ENCODE measurements at places on chromosomes 1 and 21.

DNA sequence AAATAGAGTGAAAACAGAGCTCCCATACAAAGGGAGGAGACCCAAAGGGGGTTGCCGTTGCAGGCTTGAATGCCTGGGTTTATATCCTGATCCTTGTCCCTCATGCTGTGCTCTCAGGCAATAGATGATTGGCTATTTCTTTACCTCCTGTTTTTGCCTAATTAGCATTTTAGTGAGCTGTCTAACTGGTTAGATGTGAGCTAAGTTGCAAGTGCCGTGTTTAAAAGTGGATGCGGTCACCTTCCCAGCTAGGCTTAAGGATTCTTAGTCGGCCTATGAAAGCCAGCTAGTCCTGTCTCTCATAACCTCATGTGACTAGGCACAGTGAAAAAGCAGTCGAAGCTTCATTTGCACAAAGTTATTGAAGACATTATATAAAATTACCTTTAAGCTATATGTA, 356.7 kb upstream of the TMPRSS15 start:
- no peak for DNase-seq

GRCh38 chr1:26417111-26417759, 6.6 kb downstream of the LIN28A start:
- peak; percentile 85 for DNase-seq

- DNase-seq, result no peak
Measured at GRCh38 chr1:25021591-25022215, 91.6 kb upstream of the RUNX3 start.

DNA sequence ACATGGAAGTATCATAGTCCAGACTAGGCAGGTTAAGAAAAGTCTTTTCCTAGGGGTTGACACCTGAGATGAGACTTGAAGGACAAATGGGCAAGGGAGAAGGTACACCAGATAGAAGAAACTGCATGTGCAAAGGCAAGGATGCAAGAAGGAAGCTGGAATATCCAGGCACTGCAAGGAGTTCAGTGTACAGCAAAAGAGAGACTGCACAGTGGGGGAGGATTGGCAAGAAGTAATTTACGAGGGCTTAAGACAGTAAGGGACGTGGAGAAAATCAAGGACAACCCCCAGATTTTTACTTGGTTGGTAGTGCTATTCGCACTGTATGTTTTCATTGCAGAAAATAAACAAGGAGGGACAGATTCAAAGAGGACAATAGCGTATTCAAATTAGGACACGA, 58.5 kb downstream of the DNM3 start:
- no peak for DNase-seq

- no peak for DNase-seq
Measured at GRCh38 chr21:46061950-46062349, 36.0 kb upstream of the COL6A2 start.

- no peak for DNase-seq
Measured at GRCh38 chr1:27132624-27133023, 22.3 kb downstream of the SLC9A1 start.

Data from stimulated activated CD4-positive, alpha-beta T cell treated with anti-CD3 and anti-CD28 coated beads, TNF-alpha, amount 100 ng/mL, for 24 hours (primary cell).